ENCODE measurements at places on chromosomes 7 and 10. TPM values are rescaled to one million over a fixed set of nuclear protein-coding genes. Genes with fewer than 3 reads are reported as not detected.

GRCh38 chr7:133652547-133652946 is 399.7 kb downstream of the EXOC4 start:
- DNase-seq = no peak

GRCh38 chr10:114043532-114044246 is at the start of gene ADRB1:
TSS of gene ADRB1 (plus strand) at chr10:114043866. CDS start at chr10:114044133, 267 bp downstream.
- DNase-seq = peak; percentile 47

Gene ADAM8
- total RNA-seq = 116 TPM

DNA sequence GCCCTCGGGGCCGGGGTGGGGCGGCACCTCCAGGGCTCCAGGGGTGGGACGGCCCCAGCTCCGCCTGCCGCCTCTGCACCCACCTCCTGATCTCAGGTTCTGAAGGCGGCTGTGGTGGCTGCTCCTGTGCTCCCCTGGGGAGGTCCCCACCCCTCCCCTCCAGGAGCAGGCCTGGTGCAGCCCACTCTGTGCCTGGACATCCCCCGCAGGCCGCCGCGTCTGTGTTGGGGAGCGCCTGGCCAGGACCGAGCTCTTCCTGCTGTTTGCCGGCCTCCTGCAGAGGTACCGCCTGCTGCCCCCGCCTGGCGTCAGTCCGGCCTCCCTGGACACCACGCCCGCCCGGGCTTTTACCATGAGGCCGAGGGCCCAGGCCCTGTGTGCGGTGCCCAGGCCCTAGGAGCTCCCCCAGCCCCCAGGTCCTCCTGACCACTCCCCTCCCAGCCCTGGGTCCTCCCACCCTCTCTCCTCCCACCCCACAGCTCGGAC is 5.5 kb downstream of the CYP2W1 start:
- no peak for DNase-seq

DNA sequence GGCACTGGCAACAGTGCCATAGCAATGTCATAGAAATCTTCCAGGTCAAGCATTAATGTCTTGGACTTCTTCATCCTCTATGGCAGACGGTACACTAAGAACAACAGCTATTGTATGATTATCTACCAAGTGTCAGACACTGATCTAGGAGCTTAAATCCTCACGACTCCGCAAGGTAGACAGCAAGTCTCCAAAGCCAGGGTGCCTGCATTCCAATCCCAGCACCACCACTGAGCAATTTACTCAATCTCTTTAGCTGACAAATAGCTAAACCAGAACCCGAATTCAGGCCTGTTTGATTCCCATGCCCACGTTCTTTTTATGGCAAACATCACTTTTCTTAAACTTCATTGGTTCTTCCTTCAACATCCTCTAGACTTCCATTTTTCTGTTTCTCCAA is 31.8 kb downstream of the DNMBP start:
- no peak for DNase-seq
